ENCODE measurements at places on chromosomes 6 and 20. TPM values are rescaled to one million over a fixed set of nuclear protein-coding genes. Genes with fewer than 3 reads are reported as not detected.

The RBPJL gene
- total RNA-seq = not detected

The SLC16A10 gene
- total RNA-seq = 7.2 TPM

The STMND1 gene
- not detected for total RNA-seq

The RNF5 gene
- total RNA-seq = 61.2 TPM

The EPB41L1 gene
- 28.2 TPM for total RNA-seq

The C2 gene
- total RNA-seq = 3.8 TPM

The PRSS16 gene
- total RNA-seq = 0.76 TPM

The FKBP5 gene
- 11.4 TPM for total RNA-seq

All from motor neuron (in vitro differentiated cells).